ENCODE measurements at places on chromosomes 7 and 10.

DNA sequence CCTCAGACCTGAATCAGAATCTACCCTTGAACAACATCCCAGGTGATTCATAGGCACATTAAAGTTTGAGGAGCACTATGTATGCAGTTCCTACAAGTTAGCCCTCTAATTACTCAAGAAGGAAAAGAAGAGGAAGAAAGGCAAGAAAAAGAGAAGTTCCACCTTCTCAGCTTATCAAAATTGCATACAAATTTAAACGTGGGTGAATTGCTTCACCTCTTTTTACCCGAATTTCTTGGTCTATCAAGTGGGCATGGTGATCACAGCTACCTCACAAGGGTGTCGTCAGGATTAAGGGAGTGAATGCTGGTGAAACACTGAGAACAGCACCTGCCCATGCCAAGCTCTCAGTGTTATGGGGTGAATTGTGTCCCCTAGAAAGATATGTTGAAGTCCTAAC, 43.8 kb upstream of the PAPSS2 start:
- DNase-seq: no peak

- no peak for DNase-seq
Observed at GRCh38 chr10:372566-372965, 237.3 kb downstream of the ZMYND11 start.

DNA sequence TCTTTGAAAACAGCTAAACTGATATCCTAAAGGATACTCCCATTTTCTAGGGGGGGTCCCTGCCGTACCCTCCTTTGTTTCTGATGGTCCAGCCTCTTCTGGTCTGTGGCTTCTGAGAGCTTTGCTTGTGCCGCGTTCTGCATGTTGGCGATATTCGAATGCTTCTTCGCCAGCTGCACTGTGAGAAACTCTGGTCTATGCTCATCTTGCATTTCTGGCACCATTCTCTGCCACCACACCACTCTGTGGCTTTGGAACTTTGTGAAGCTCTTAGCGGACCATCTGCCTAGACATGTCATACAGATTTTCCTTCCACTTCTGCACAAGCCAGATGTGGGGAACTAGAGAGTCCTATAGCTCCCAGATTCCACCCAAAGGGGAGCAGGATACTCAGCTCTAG, 197.2 kb downstream of the REEP3 start:
- DNase-seq: no peak

- DNase-seq: no peak
Observed at GRCh38 chr7:51764976-51765375, 448.4 kb upstream of the COBL start.

DNA sequence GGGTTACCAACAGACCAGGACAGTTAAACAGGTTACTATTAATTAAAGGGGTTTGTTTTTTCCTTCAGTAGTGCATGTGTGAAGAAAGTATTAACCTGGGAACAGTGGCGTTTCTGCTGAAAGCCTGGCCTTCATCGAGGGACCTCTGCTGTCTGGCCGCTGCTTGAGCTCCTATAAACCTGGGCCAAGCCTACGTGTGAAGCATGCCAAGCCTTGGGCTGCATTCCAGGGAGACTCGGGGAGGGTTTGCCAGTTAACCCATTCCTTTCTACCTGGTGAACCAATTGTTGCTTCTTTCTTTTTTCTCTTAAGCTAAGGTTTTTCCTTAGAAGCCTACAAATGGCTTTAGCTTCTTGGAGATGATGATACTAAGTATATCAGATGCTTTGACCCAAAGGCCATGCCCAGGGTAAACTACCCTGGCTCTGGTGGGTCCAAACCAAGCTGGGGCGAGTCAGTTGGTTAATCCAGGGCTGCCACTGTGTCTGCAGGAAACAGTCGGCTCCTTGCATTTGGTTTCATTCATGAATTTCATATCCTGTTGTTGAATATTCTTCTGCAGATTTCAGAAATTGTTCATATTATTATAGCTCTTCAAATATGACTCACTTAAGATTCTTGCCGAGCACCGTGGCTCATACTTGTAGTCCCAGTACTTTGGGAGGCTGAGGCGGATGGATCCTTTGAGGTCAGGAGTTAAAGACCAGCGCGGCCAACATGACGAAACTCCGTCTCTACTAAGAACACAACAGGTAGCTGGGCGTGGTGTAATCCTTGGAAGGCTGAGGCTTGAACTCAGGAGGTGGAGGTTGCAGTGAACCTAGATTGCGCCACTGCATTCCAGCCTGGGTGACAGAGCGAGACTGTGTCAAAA, 23.8 kb downstream of the PFKP start:
- DNase-seq: peak; percentile 93

GRCh38 chr10:100621360-100622205, 85.8 kb downstream of the HIF1AN start:
- DNase-seq: no peak

GRCh38 chr7:99381664-99382075, 7.1 kb downstream of the ARPC1B start:
- DNase-seq: no peak

GRCh38 chr7:4836206-4836661, 25.6 kb downstream of the PAPOLB start:
- DNase-seq: no peak

DNA sequence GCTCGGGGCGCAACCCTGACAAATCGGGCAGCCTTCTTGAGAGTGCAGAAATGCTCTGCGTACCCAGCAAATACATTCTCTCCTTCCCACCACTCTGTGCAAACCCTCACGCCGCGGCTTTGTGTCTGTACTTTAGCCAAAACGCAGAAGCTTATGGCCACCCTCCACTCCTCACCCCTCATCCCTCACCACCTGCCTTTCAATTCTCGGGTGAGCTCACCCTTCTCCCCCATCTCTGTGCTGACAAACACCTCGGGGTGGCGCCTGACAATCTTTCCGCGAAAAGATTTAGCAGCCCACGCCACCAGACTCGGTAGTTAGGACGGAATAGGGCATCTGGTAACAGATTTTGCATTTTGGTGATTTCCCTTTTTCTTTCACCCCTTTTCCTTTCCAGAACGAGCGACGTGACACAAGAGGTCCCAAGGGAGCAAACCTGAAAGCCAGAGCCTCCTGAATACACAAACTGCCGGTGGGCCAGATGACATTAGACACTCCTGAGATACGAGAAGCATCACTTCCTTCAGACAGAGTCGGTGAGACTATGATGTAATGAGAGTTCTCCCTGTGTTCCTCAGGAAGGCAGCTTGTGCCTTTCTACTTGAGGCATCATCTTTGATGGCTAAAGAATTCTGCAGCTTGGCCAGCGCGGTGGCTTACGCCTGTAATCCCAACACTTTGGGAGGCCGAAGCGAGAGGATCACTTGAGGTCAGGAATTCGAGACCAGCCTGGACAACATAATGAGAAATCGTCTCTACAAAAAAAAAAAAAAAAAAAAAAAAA, 671 bp upstream of the ATAD1 start:
- DNase-seq: peak; percentile 47

DNA sequence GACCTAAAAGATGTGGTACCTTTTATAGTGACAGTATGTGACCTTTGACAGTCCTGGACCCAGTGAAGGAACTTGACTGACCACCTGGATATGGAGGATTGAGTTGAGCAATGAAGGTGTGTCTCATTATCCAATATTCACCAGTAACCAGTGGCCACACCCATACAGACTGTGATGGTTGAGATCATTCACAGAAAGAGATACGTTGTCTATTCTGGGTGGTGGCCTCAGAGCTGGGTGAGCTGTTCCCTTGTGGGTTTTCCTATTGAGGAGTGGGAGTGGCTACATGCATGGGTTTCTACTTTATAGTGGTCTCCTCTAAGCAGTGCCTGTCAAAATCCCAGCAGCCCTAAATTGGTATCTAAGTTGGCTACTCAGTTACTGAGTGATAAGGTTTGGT, 507.4 kb downstream of the SORCS3 start:
- peak; percentile 43 for DNase-seq

GRCh38 chr7:76509931-76510877, at the start of gene UPK3B:
TSS of gene UPK3B (plus strand) at chr7:76510552. CDS start at chr7:76510653, 101 bp downstream.
- peak; percentile 58 for DNase-seq

- DNase-seq: peak; percentile 88
Observed at GRCh38 chr7:85115006-85115405, 71.8 kb downstream of the SEMA3D start.

GRCh38 chr7:33130184-33130583, 820 bp downstream of the BBS9 start:
- no peak for DNase-seq

DNA sequence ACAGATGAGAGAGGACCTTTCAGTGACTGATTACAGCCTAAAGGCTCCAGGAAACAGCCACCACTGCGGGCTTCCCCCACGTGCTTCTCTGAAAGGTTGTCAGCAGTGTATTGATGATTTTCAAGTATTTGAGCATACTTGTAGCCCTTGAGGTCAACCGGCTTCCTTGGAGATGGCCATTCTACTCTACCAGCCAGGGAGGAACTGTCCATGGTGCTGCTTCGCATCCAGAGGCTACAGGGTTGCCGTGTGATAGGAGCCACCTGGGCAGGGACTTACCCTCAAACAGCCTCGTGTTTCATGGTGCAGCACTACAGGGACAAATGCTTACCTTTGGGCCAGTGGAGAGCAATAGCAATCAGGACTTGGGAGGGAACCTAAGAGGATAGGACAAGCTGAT, 179.5 kb downstream of the DPP6 start:
- DNase-seq: peak; percentile 2

GRCh38 chr10:131871673-131872005, 29.2 kb upstream of the PPP2R2D start:
- no peak for DNase-seq

DNA sequence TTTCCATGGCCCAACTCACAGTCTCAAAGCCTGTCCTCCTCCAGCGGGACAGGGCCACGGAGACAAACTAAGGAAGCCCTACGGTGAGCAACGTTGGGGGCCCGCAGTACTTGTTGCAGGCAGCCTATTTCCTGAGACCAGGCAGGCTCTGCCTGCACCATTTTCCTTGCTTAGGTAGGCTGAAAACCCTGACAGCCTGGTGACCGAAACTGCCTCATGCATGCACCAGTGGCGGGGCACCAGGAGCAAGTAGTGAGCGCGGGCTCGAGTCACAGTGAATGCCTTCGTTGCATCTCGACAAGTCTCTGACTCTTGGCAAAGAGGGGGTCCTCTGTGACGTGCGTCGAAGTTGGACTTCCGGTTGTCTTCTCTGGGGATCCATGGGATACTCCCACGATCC, 23.3 kb upstream of the ZNF273 start:
- no peak for DNase-seq

DNA sequence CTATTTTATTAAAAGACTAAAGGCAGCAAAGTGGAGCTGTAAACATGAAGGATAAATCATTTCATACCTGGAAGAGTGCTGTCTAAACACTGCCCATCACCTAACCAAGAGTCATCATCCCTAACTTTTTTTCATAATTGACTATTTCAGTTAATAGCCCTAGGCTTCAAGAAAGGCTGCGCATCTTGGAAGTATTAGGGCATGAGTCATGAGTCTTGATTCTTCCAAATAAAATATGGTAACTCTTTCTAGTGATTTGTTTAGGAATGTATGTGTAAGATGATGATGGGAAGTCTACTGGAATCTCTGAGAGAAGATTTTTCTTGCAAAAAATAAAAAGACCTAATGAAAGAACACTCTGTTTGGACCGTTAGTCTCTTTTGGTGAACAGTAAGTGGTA, 207.7 kb upstream of the AHR start:
- peak; percentile 77 for DNase-seq

GRCh38 chr10:79027147-79028055, 41.4 kb upstream of the ZMIZ1 start:
- no peak for DNase-seq

GRCh38 chr7:127986581-127987521, 44.4 kb downstream of the LRRC4 start:
- no peak for DNase-seq

GRCh38 chr10:1085258-1085657, 29.1 kb downstream of the WDR37 start:
- DNase-seq: no peak

DNA sequence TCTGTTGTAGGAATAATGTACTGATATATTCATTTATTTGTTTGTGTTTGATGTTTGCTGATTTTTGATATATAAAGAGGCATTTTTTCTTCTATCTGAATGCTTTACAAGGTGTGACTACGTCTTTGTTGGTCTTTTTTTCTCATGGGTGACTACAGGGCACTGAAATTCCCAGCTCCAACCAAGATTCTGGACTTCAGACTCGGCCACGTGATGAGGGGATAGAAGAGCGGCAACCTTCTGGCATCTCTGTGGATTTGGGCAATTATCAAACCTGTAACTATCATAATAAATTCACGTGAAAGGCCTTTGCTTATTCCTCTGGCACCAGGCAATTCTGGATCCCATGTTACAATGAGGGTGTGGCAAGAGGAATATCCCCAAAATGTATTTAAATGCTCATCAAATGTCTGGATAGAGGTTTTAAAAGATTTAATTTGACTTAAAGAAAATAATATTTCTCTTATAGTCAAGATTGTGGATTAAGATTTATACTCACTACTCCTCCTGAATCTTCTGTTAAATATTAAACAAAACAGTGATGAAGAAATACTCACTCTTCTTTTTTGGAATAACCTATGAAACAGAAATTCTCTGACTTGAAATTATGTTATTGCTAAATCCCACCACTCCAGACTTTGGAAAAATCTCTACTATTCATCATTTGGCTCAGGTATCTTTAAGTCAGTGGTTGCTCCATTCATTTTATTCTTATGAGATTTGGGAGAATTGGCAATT, 276.3 kb downstream of the GPR37 start:
- DNase-seq: no peak

DNA sequence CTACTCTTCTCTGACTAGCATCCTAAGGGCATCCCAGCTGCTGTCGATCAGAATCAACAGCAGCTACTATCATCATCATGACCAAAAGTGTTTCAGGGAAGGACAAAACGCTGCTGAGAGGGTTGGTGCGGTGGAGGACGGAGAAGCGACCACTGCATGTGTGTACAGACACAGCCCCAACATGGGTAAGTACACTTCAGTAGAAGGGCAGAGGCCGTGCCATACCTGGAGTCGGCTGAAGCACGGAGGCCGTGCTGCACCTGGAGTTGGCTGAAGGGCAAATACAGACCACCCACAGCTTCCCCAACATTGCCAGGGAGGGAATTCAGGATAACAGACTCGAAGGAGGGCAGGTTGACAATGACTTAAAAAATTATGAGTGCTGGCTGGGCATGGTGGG, 67.8 kb upstream of the CYTH3 start:
- DNase-seq: no peak

DNA sequence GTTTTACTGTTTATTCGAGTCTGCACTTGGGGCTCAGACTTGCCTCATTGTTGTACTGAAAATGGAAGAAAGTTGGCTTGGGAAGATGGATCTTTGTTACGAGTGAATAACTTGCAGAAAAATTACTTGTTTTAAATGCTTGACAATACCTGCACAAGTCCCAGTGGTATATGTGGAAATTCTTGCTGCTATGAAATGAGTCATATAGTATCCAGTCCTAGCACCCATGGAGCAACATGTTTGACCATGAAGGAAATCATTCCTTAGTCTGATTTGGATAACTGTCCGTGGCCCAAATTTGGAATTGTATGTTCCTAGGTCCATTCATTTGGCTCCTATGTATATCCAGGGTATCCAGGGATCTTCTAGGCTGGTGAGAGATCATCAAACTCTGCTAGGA, 1096.8 kb downstream of the KCNMA1 start:
- peak; percentile 65 for DNase-seq

DNA sequence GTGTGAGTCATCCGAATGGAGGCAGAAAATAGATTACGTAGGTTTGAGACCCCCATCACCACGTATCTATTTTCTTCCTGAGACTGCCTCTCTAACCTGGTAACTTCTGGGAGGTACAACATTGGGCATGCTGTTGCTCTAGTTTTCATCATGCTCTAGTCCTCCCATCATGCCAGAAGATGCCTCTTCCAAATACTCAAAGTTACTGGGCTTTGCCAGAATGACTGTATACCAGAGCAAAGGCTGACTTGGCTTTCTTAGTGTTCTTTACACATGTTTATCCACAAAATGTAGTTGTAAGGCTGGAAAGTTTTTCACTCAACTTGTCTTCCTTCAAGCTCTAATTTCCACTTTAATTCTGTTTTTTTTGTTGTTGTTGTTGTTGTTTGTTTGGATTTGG, 370.5 kb downstream of the MDFIC start:
- no peak for DNase-seq

Measured in epithelial cell of esophagus (primary cell).